ENCODE measurements at places on chromosomes 1 and 21.

DNA sequence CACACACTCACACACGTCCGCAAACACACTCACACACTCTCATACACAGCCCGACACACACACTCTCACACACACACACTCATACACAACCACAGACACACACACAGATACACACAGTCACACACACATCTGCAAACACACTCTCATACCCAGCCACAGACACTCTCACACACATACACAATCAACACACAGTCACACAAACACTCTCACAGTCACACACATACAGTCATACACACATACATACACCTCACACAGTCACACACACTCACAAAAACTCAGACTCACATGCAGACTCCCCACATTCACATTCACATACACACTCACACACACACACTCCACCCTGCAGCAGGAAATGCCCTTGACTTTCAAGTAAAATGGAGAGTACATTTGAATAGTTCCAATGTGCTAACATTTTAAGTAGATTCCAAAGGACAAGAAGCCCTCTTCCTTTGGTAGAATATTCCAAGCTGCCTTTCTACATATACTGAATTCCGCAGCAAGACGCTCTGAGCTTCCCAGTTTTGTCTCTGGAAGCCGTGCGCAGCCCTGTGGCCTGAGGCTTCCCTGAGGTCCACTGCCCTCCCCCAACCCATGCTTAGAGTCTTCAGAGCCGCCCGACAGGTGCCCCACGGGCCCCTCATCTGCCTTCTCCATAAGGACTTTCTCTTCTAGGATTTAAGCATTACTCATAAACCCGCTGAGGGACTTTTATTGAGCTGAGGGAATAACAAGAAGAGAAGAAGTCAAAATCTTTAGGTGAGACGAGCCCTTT, 9.7 kb downstream of the BATF3 start:
- no peak for DNase-seq

DNA sequence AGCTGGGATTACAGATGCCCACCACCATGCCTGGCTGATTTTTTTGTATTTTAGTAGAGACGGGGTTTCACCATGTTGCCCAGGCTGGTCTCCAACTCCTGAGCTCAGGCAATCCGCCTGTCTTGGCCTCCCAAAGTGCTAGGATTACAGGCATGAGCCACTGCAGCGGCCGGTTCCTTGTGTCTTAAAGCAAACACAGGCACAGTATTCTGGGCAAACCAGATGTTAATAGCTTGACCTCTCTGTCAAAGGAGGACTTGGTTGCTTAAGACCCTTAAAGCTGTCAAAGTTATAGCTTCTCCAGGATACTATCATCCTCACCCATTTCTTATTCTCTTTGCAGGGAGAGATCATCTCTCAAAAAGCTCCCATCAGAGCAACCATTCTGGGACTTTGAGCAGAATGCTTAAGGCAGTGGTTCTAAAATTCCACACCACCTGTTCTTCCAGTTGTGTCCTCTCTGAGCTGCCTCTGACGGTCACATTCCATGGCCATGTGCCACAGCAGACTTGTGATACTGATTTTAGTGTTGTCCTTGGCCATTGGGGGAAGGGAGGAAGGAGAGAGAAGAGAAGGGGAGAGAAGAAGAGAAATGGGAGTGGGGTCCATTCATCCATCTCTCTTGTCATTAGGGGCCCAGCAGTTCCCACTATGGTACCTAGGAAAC, 81.8 kb downstream of the PBX1 start:
- DNase-seq, result no peak

- DNase-seq, result no peak
Observed at GRCh38 chr1:23125489-23125888, 43.2 kb downstream of the LUZP1 start.

GRCh38 chr1:226708342-226708780, 30.7 kb downstream of the ITPKB start:
- no peak for DNase-seq

DNA sequence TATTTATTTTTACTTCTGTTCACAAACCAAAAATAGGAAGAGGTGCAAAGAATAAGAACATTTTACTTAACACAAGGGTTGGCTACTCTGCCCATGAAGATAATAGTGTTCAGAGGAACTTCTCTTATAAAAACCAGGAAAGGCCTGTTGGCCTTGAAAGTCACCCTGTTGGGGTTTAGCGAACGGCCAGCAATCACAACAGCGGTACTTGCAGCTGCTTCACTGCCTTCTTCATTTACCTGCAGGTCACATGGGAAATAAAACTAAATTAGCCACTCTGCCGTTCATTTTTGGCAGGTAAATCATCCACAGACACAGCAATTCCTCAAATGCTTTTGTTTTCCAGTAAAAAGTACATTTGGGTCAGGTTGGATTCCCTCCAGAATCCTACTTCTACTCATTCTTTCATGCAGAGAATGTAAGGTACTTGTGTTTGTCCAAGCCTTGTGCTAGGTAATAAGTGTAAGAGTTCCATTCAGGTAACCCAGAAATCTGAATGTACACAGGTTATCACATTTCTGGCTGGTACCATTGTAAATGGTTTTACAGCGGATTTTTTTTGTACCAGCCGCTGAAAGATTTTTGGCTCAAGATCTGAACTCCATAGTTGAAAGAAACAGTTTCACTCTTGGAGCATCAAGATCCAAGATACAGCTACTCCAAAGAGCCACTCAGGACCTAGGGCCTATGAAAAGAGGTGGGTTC, 13.1 kb downstream of the SERPINC1 start:
- no peak for DNase-seq

DNA sequence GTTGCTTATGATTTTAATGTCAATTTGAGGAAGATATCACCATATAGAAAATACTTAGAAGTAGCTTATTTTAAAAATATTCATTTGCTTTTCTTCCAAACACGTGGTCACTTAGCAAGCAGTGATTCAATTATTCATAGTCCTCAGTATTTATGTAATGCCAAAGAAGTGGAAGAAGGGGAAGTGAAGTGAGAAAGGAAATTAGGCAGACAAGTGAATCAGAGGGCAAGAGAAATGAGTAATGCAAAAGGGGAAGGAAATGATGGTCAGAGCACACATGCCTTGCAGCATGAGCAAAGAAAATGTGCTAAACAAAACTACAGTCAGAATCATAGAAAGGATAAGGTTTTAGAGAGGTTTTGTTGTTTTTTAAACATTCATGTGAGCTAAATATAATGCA, 31.8 kb downstream of the SDCCAG8 start:
- DNase-seq, result no peak

DNA sequence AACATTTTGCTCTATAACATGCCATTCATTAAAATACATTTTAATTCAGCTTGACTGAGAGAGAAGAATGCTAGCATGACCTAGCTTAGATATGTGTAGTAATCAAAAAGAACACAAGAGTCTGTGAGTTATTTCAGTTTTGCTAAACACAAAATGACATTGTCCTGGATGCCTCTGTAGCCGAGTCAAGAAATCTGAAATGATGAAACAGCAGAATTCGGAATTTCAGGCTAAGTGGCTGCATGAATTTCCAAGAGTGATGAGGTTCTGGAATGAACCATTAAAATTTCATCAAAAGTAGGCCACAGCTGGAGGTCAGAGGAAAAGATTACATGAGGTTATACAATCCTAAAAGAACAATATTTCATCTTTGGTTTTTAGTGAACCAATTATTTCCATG, 79.1 kb upstream of the CXADR start:
- DNase-seq, result no peak

GRCh38 chr1:36693161-36693525, 210.4 kb upstream of the CSF3R start:
- DNase-seq, result no peak

- no peak for DNase-seq
Observed at GRCh38 chr21:32302560-32302959, 3.9 kb downstream of the MRAP start.

DNA sequence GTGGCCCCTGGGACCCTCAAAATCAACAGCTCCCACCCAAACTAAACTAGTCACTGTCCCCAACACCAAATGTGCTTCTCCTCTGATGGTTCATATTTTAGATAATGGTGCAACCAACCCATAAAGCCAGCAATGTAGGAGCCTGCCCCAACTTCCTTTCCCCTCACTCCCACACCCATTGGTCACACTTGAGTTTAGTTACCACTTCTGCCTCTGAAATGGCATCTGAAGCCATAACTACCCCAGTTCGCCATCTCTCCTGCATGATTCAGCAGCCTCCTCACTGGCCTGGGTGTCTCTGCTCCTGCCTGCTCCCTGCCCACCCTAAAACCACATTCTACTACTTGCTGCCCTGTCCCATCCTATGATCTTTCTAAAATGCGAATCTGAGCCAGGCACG, 3.4 kb upstream of the CDCP2 start:
- no peak for DNase-seq

GRCh38 chr1:90591970-90592356, 125.1 kb downstream of the BARHL2 start:
- no peak for DNase-seq

DNA sequence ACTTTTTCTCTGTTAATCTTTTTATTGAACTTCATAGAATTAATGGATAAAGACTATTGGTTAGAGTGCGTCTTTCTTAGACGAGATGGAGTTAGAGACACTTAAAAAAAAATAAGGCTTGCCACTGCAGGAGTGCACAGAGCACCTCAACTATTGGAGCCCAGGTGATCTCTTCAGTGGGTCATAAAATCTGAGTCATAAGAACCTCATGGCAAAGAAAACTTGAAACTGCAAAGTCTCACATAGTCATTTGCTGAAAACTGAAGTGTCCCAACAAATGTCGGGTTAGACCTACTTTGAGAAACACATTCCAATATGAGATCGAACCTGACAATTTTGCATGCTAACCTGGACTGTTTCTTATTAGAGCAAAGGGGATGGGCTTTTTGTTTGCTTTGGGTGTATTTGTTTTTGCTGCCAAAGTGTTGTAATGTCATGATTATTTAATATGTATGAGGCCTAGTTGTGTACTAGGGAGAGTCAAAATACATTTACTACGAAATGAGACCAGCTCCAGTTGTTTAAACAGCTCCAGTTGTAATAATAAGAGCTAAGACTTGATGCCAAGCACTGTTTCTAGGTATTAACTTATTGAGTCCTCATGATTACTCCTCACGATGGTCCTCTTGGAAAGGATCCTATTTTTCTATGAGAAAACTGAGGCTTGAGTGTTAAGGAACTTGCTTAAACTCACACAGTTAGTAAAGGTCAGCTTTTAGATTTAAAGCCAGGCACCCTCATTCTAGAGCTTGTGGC, 65.1 kb downstream of the DDR2 start:
- DNase-seq, result peak; percentile 35

DNA sequence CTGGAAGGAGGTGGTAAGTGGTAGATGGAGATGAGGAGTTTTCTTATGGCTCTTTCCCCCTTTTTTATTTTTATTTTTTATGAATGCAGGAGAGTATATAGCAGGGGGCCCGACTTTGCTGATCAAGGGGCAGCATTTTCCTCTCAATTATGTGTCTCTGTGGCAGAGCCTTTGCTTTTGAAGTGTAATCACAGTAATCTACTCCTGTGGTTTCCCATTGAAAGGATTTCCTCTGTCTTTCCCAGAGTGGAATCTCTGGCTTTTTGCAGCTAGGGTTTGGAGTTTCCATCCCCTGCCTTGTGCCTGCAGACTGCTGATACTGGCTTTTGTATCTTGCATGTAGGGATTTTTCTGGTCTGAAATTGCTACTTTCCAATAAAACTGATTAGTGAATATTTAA, 29.1 kb downstream of the ARID1A start:
- DNase-seq, result no peak

GRCh38 chr1:178743801-178744200, 18.8 kb downstream of the RALGPS2 start:
- no peak for DNase-seq

DNA sequence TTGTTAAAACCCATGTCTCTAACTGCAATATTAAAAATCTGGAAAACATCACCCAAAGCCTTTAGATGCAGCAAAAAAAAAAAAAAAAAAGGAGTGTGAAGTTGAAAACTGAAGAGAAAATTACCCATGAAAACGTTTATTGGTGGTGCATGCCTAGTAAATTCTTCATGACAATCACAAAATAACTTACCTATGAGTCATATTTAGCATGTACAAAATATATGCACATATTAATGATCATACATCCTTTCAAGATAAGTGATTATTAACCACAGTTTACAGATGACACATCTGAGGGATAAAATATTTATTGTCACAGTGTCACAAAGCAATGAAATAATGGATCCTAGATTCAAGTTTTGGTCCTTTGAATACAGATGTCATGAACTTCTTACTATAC, 505.2 kb upstream of the NR5A2 start:
- no peak for DNase-seq

- DNase-seq, result no peak
Observed at GRCh38 chr1:56495538-56495937, 83.8 kb downstream of the PLPP3 start.

- DNase-seq, result no peak
Observed at GRCh38 chr1:34906756-34907155, 22.7 kb downstream of the DLGAP3 start.

- DNase-seq, result no peak
Observed at GRCh38 chr1:19472174-19472573, 13.2 kb downstream of the CAPZB start.

GRCh38 chr1:44849575-44850132, 6.6 kb upstream of the PTCH2 start:
- DNase-seq, result no peak

- no peak for DNase-seq
Observed at GRCh38 chr1:29551123-29551936, 315.0 kb downstream of the PTPRU start.

GRCh38 chr1:77447669-77448068, 165.8 kb downstream of the AK5 start:
- peak; percentile 98 for DNase-seq

- DNase-seq, result no peak
Observed at GRCh38 chr1:168032029-168032428, 95.2 kb upstream of the MPC2 start.

Measured in NCI-H526 treated with DMSO at 0.1 percent for 48 hours (cell line).